WTC11 (cell line): ENCODE measurements at places on chromosomes 2 and 18. TPM values are rescaled to one million over a fixed set of nuclear protein-coding genes. Genes with fewer than 3 reads are reported as not detected.

Gene WDR12
- 130 to 146 TPM (median 144 TPM) in 3 replicates for total RNA-seq

DNA sequence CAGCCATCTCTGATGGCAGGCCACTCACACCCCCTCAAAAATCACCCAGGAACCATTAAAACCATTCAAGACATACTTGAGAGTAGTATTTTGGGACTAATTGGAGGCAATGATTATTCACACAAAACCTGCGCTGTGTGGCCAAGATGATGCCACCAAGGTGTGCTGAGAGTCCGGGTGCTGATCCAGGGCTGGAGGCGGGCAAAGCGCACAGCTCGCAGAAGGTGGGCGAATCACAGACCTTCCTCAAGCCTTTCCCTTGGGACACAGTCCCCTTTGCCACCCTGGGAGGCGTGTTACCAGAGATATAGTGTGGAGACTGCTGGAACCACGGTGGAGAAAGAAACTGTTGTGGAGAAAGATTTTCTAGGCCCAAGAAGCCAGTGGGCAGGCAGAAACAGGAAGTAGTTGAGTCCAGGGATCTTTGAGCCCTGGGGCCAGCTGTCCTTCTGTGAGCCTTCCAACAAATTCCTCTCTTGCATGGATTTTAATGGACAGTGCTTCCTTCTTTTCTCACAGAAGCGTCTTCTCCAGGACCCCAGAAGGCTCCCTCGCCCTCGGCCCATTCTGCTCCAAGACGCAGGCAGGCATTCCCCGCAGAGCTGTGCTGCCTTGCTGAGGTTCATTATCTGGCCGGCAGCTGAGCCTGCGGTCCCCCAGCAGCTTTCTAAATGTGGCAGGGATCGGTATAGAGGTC is 8.0 kb downstream of the COPS9 start:
- no peak for DNase-seq

- DNase-seq, result no peak
These were observed 18.7 kb downstream of the ARHGAP25 start for GRCh38 chr2:68753318-68753717.

GRCh38 chr2:66235428-66235827 is 199.5 kb upstream of the MEIS1 start:
- no peak for DNase-seq

GRCh38 chr18:47203626-47204464 is 27.7 kb upstream of the IER3IP1 start:
- DNase-seq, result no peak

Gene TCF23
- 0.05 to 0.14 TPM (median 0.13 TPM) in 3 replicates for total RNA-seq

DNA sequence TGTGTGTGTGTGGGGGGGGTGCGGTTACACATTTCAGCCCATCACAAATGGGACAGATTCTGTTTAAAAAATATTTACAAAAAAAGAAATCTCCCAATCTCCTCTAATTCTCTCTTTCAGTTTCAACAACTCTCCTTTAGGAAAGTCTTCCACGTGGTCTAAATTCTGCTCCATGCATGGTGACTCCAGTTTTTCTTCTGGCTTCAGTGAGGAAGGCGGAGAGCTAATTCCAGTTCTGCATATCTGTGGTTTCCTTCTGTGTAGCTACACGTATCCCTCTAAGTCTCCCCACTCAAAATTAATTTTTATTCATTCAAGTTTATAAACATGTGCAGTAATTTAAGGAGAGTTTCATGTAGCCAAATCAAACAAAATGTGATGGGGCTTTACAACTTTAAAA is 111.6 kb downstream of the SLC4A3 start:
- DNase-seq, result no peak

Gene BOK
- total RNA-seq, result 35.1 to 39.4 TPM (median 37.4 TPM) in 3 replicates

Gene AQP12A
- total RNA-seq, result not detected in 3 replicates

DNA sequence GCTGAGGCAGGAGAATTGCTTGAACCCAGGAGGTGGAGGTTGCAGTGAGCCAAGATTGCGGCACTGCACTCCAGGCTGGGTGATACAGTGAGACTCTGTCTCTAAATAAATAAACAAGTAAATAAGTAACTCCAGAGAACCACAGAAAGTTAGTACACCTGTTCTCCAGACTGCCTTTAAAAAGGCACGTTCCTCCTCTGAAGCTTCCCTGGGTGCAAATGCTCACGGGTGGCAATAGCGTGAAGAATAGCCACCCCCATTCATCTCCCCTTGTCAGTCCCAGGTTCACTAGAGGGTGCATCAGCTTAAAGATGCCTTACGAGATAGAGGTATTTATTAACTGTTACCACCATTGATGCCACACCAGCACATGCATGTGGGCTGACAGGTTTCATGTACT is 64.3 kb upstream of the RTN4 start:
- DNase-seq, result no peak

- DNase-seq, result no peak
These were observed 550.4 kb downstream of the CNTNAP5 start for GRCh38 chr2:124575497-124575896.

Gene EFR3B
- 8.9 to 10.1 TPM (median 9.7 TPM) in 3 replicates for total RNA-seq

Gene NGEF
- total RNA-seq, result 4.5 to 6.6 TPM (median 5.4 TPM) in 3 replicates

Gene GPAT2
- 0.20 to 0.66 TPM (median 0.55 TPM) in 3 replicates for total RNA-seq

Gene LMAN1
- 77.3 to 84.0 TPM (median 78.7 TPM) in 3 replicates for total RNA-seq

GRCh38 chr2:111161971-111162370 is 41.3 kb downstream of the BCL2L11 start:
- no peak for DNase-seq
